BJ (cell line): ENCODE measurements at places on chromosomes 13 and 19.

DNA sequence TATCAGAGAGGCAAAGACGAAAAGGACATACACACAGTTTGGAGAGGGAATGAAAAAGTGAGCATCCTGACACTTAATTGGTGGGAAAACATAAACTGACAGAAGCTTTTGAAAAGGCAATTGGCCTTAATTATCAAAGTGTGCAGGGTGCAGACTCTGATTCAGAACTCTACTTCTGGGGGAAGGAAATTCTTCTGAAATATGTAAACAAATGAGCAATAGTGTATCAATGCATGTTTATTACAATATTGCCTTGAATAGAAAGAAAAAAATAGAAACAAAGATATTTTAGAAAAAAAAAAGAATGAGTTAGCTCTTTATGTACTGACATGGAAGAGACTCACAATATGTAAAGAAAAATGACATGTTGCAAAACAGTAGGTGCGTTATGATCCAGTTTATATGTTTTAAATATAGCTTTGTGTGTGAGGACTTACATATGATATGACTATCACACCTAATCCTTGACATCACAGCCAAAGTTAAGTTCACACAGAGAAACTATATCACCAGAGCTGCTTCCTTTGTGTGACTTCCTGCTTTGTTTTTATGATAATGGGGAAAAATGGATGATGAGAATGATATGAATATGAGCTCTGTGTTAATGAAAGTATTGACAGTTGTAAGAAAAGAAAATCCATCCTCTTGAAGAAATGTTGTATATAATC is 182.4 kb downstream of the KCTD12 start:
- DNase-seq = no peak

GRCh38 chr19:48530066-48530720 is 18.6 kb upstream of the LMTK3 start:
- no peak for DNase-seq

GRCh38 chr19:4831304-4831978 is at the start of gene TICAM1:
TICAM1 (minus strand) TSS chr19:4831712; CDS start chr19:4818377, 13,335 bp downstream.
- DNase-seq = no peak

GRCh38 chr13:98658131-98658530 is 81.2 kb upstream of the STK24 start:
- DNase-seq = no peak

DNA sequence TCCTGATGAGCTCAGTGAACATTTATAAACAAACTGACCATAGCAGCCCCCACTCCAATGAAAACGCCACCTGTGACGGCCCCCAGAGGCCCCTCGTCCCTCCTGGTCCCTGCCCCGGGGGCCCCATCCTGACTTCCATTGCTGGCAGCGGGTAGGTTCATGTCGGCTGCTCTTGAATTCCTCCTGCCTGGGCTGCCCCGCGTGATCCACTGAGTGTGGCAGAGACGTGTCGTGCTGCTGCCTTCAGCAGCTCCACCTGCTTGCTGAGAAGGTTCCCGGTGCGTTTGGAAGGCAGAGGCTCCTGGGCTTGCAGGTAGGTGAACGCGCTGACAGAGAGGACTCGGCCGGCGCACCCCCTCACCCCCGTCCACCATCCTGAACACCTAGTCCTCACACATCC is 11.6 kb downstream of the C2CD4C start:
- no peak for DNase-seq

DNA sequence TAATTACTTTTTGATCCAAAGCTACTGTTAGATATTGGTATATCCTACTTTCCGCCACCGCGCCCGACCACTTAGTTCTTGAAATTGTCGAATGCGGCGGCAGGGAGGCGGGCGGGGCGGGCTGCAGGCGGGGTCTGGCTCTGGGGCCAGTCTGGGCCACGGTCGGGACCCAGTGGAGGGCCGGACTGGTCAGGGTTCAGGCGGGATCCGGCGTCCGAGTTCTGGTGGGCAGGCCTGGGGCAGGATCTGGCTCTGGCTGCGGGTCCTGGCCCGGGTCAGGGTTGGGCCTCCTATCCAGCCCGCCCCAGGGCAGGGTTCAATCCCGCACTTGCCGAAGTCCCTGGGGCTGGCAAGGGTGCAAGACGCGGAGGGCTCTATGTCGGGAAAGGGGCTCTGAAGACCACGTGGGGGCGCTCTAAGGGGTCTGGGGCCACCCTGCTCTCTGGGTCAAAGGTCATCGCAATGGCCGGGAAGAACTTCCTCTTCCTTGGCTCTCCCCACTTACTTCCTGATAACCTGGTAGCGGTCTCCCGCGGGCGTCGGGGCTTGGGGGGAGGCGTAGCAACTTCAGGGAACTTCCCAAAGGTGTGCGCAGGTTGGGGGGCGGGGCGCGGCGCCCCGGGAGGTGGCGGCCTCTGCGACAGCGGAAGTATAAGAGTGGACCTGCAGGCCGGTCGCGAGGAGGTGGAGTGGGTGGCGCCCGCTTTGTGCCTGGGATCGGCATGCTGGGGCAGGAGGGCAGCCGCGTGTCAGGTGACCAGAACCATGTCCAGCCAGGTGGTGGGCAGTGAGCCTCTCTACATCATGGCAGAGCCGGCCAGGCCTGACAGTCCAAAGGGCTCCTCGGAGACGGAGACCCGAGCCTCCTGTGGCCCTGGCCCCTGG is 83.4 kb downstream of the MRPL57 start:
- DNase-seq = no peak

DNA sequence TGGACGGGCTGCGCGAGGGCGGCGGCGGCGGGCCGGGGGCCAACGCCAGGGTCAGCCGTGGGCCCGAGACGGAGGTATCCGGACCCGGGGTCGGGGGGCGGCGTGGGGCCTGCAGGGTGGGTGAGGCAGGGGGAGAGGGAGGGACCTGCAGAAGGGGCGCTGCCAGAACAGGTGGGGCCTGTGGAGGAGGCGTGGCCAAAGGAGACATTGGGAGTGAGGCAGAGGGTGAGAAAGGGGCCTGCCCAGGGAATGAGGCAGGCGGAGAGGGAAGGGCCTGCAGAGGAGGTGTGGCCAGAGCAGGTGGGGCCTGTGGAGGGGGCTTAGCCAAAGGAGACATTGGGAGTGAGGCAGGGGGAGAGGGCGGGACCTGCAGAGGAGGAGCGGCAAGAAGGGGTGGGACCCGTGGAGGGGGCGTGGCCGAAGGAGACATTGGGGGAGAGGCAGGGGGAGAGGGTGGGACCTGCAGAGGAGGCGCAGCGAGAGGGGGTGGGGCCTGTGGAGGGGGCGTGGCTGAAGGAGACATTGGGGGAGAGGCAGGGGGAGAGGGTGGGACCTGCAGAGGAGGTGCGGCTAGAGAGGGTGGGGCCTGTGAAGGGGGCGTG is 4.2 kb downstream of the PRR36 start:
- no peak for DNase-seq

DNA sequence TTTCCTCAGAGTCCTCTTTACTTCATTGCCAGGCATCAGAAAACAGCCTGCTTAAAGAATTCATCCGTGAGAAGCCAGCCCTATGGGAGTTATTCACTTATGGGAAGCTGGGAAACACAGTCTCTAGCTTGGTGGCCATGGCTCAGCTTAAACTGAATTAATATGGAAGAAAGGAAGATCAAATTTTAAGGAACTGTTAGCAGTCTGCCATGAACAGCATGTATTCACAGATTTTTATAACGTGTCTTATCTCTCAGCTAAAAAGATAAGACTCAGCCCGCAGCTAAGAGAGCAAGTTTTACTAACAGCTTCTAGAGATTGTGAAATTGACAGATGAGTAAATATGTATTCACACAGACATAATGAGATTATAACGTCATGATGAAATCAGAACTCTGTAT is 253.7 kb upstream of the RXFP2 start:
- no peak for DNase-seq
